ENCODE measurements at places on chromosomes 1 and 21. TPM values are rescaled to one million over a fixed set of nuclear protein-coding genes. Genes with fewer than 3 reads are reported as not detected.

DNA sequence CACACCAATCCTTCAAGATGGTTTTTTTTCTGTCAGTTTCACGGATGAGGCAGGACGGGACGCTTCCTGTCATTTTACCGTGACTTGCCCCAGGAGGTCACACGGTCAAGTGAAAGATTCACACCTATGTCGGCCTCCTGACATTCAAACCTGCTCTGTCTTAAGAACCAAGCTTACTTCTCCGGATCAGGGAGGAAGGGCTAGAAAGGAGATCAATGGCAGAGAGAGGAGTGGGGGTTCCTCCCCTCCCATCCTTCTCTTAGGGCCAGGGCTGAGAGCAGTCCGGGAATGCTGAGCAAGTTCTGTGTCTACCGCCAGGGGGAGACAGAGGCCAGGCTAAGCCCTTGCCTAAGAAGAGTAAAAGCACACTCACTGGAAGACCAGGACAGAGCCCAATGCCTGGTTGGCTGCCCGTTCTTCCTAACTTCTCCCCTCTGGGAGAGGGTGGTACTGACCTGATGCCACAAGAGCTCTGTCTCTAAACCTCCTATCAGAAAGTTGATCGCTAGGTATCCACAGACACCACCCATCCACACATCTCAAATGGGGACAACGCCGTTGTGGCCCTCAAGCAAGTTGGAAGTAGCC, 1.1 kb upstream of the PPM1J start:
- DNase-seq: peak; percentile 84

The INSRR gene
- not detected for total RNA-seq

The OR2T11 gene
- not detected for total RNA-seq

The OR2T2 gene
- total RNA-seq: not detected

Data from mammary epithelial cell (primary cell).